ENCODE measurements at places on chromosomes 12 and 14. TPM values are rescaled to one million over a fixed set of nuclear protein-coding genes. Genes with fewer than 3 reads are reported as not detected.

LRRC10 gene
- not detected for total RNA-seq

KLRC3 gene
- total RNA-seq = not detected

SELPLG gene
- 0.85 TPM for total RNA-seq

TBX5 gene
- 1.3 TPM for total RNA-seq

TMPRSS12 gene
- not detected for total RNA-seq

KRT3 gene
- not detected for total RNA-seq

EMP1 gene
- total RNA-seq = 21.3 TPM

ANGEL1 gene
- total RNA-seq = 4.0 TPM

CCDC85C gene
- 3.4 TPM for total RNA-seq

HOMEZ gene
- 6.1 TPM for total RNA-seq

ANKRD33 gene
- not detected for total RNA-seq

SERPINA9 gene
- total RNA-seq = not detected

TAS2R10 gene
- total RNA-seq = 0.71 TPM

AQP2 gene
- not detected for total RNA-seq

TAS2R42 gene
- total RNA-seq = not detected

SPTB gene
- 0.14 TPM for total RNA-seq

RNASE1 gene
- total RNA-seq = not detected

PLXNC1 gene
- total RNA-seq = 7.7 TPM

EEA1 gene
- total RNA-seq = 21.9 TPM

NRIP2 gene
- not detected for total RNA-seq

NPAS3 gene
- 0.28 TPM for total RNA-seq

GCH1 gene
- 12.4 TPM for total RNA-seq

FAM90A1 gene
- total RNA-seq = under 0.01 TPM

TRHDE gene
- 3.5 TPM for total RNA-seq

ANO4 gene
- total RNA-seq = 2.4 TPM

MANSC1 gene
- total RNA-seq = 0.92 TPM

GDF3 gene
- not detected for total RNA-seq

PPP1CC gene
- 65.5 TPM for total RNA-seq

PPHLN1 gene
- 54.3 TPM for total RNA-seq

EIF2S3B gene
- total RNA-seq = 16.2 TPM

NAA25 gene
- total RNA-seq = 14.6 TPM

LTBP2 gene
- 71.0 TPM for total RNA-seq

IPO4 gene
- 27.8 TPM for total RNA-seq

LRP6 gene
- 35.1 TPM for total RNA-seq

TSHR gene
- not detected for total RNA-seq

FBLN5 gene
- 35.4 TPM for total RNA-seq

JAG2 gene
- total RNA-seq = 0.57 TPM

CPNE6 gene
- total RNA-seq = not detected

RAB5B gene
- 34.4 TPM for total RNA-seq

AHNAK2 gene
- total RNA-seq = 59.3 TPM

VRTN gene
- total RNA-seq = not detected

GRIP1 gene
- total RNA-seq = 0.65 TPM

SMAGP gene
- total RNA-seq = 2.6 TPM

IRAK3 gene
- 8.1 TPM for total RNA-seq

RIMBP2 gene
- 0.18 TPM for total RNA-seq

E2F7 gene
- total RNA-seq = 3.9 TPM

AICDA gene
- not detected for total RNA-seq

SAMD15 gene
- 3.1 TPM for total RNA-seq

C3AR1 gene
- total RNA-seq = 0.18 TPM

DIO3 gene
- total RNA-seq = under 0.01 TPM
